ENCODE measurements at places on chromosomes 11 and 22. TPM values are rescaled to one million over a fixed set of nuclear protein-coding genes. Genes with fewer than 3 reads are reported as not detected.

DNA sequence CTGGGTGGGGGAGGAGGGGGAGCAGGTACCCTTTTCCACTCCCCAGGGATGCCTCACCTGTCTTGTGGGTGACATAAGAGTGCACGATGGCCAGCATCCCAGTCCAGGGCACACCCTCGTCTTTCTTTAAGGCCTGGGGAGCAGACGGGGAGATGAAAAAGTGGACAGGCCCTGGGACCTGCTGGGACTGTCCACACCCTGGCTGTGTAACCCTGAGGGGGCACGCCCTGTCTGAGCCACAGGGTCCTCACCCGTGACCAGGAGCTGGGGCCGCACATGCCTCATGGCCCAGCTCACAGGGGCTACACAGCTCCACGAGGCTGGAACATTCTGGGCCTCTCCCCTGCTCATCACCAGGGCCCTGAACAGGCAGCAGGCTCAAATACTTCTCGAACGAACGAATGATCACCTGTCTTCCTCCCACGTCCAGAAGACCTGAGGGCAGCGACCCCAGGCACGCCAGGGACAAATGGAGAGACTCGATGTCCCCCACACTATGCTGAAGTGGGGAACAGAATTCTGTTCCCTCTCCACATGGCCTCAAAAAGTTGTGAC is 123.9 kb downstream of the PHF21B start:
- DNase-seq = no peak

DNA sequence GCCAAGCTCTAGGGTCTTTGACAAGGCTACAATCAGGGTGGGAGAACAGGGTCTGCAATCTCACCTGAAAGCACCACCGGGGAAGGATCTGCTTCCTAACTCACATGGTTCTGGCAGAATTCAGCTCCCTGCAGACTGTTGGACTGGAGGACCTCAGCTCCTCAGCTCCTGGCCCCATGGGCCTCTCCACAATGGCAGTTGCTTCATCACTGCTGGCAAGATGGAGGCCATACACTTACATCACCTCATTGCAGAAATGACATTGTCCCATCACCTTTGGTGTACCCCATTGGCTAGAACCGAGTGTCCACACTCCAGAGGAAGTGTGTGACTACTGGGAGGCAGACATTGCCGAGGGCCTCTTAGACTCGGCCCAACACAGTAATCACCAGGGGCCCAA is 20.9 kb upstream of the MPPED1 start:
- DNase-seq = no peak

DNA sequence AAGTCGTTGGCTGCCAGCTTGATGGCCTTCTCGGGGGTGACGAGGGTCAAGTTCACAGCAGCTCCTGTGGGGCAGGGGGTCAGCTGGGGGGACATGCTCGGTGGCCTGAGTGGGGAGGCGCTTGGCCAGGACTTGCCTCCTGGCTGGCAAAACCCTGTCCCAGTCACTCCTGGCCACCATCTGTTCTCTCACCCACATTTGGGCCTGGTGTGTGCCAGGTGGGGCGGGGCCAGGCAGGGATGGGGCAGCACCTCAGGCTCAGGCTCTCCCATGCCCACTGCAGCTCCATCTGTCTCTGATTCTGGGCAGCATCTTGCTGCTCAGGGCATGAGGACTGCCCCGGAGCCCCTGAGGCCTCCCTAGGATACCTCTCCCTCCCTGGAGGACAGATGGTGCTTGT is 3.7 kb upstream of the CEND1 start:
- DNase-seq = no peak

- DNase-seq = no peak
These were observed 123.1 kb upstream of the C11orf87 start for GRCh38 chr11:109298865-109299264.

- DNase-seq = no peak
These were observed 78.0 kb downstream of the PISD start for GRCh38 chr22:31583861-31584485.

Gene BARX2
- not detected for total RNA-seq

Gene P2RY2
- total RNA-seq = not detected
